ENCODE measurements at places on chromosomes 7 and 10.
A peak's percentile ranks its signal among the peaks of the same experiment; 100 is the strongest.

GRCh38 chr10:96858706-96859050 lies 26.6 kb downstream of the LCOR start:
- peaks cover 3% of the 10 kb centered on the region for H3K36me3 ChIP-seq
- H3K27ac ChIP-seq: no peak overlapping the region
- H3K4me1 ChIP-seq: no peaks in the 10 kb centered on the region
- no peak for DNase-seq

DNA sequence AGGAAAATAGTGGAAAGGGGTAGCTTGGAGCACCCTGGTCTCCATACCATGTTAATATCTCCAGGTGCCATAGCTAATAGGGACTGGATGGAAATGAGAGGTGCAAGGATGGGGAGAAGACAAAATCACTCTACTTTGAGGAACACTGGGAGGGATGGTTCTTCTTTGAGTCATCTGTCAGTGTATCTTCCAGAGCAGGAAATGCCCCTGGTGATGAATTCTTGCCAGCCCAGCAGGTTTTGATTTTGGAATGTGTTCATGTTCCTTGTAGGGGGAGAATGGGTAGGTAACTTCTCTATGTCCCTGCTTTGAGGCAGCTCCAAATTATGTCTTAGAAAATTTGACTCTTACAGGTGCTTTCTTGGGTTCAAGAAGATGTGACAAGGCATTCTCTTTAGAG lies 177.0 kb upstream of the GLI3 start:
- no peak overlapping the region for H3K27ac ChIP-seq
- no peak for DNase-seq
- no peak overlapping the region for H3K4me3 ChIP-seq
- H3K36me3 ChIP-seq: no peaks in the 10 kb centered on the region
- no peaks in the 10 kb centered on the region for H3K27me3 ChIP-seq

GRCh38 chr10:28719789-28720436 lies 42.6 kb downstream of the BAMBI start:
- no peak overlapping the region for H3K4me3 ChIP-seq
- H3K36me3 ChIP-seq: no peaks in the 10 kb centered on the region
- H3K4me1 ChIP-seq: peaks cover 11% of the 10 kb centered on the region

GRCh38 chr7:74449809-74450397 lies 3.8 kb upstream of the GTF2IRD1 start:
- no peak overlapping the region for H3K27ac ChIP-seq
- H3K36me3 ChIP-seq: no peaks in the 10 kb centered on the region
- DNase-seq: peak; percentile 29
- no peaks in the 10 kb centered on the region for H3K27me3 ChIP-seq
- no peak overlapping the region for H3K4me3 ChIP-seq

GRCh38 chr10:32142646-32143045 lies 86.4 kb upstream of the KIF5B start:
- peaks cover 13% of the 10 kb centered on the region for H3K4me1 ChIP-seq
- H3K27me3 ChIP-seq: no peaks in the 10 kb centered on the region
- no peak overlapping the region for H3K27ac ChIP-seq
- no peak for DNase-seq
- no peak overlapping the region for H3K4me3 ChIP-seq

- peaks cover 5% of the 10 kb centered on the region for H3K36me3 ChIP-seq
- H3K4me3 ChIP-seq: no peak overlapping the region
- H3K27ac ChIP-seq: peak overlapping the region; percentile 55
- no peak for DNase-seq
- H3K27me3 ChIP-seq: no peaks in the 10 kb centered on the region
These were observed 221.6 kb downstream of the TCF7L2 start for GRCh38 chr10:113171662-113172061.

DNA sequence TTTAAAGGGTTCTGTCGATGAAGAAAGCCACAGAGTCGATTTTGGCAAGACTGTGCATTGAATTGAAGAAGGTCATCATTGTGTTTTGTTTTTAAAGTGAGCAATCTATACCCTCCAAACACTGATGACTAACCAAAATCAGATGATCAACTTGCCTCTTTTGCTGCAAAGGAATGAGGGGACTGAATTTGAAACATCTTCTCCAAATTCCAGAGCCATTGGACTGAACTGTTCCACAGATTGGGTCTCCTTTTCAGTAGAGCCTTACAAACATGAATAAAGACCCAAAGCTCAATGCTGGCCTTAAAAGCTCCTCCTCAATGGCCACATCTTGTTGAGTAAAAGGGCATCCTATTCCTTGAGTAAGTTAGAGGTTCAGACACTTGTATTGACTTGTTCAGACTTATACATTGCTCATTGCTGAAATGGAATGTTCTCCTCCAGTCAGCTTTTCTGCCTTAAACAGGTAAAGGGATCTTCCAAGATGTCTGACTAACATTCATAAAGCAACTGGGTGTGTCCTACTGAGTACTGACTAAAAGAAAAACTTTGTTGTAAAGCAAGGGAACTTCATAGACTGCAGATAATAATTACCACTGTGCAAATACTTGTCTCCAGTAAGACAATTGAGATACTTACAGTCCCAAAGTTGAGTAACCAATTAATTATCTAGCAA lies 630.6 kb downstream of the KCNMA1 start:
- H3K36me3 ChIP-seq: peaks cover 13% of the 10 kb centered on the region
- H3K4me3 ChIP-seq: no peak overlapping the region
- DNase-seq: no peak

- no peaks in the 10 kb centered on the region for H3K27me3 ChIP-seq
- no peak for DNase-seq
- H3K4me3 ChIP-seq: no peak overlapping the region
- H3K36me3 ChIP-seq: no peaks in the 10 kb centered on the region
These were observed 36.6 kb downstream of the SCIN start for GRCh38 chr7:12607134-12607533.

GRCh38 chr7:90551036-90551435 lies 45.1 kb upstream of the CDK14 start:
- DNase-seq: no peak
- H3K4me3 ChIP-seq: no peak overlapping the region
- no peaks in the 10 kb centered on the region for H3K27me3 ChIP-seq
- H3K36me3 ChIP-seq: no peaks in the 10 kb centered on the region
- H3K4me1 ChIP-seq: no peaks in the 10 kb centered on the region

GRCh38 chr7:131633342-131633843 lies 77.0 kb upstream of the PODXL start:
- no peak overlapping the region for H3K4me3 ChIP-seq
- no peak for DNase-seq
- H3K27ac ChIP-seq: no peak overlapping the region
- H3K4me1 ChIP-seq: peaks cover 40% of the 10 kb centered on the region
- no peaks in the 10 kb centered on the region for H3K27me3 ChIP-seq
